T-helper 2 cell treated with Interferon-gamma antibody and Interleukin-4, amounts not matched to agents 5 μg/mL and 100 μg/mL, for 36 hours (primary cell): ENCODE measurements at places on chromosomes 13 and 19.

DNA sequence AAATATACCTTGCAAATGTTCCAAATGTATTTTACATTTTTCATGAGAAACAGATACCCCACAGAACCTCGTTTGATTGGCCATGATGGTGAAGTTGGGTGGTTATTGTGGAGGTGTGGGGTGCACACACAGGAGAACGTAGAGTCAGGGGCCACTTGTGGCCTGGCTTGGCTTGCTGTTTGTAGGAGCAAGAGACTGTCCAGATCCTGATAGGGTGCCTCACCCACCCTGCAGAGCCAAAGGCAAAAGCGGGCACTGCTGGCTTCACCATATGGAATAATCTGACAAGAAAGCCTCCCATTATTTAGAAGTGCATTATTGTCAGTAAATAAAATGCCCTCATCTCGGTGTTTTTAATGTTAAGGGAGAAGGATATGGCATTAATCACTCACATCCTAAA, 330.2 kb downstream of the TEX29 start:
- DNase-seq = no peak

GRCh38 chr13:30856005-30856790, 49.9 kb upstream of the MEDAG start:
- no peak for DNase-seq

DNA sequence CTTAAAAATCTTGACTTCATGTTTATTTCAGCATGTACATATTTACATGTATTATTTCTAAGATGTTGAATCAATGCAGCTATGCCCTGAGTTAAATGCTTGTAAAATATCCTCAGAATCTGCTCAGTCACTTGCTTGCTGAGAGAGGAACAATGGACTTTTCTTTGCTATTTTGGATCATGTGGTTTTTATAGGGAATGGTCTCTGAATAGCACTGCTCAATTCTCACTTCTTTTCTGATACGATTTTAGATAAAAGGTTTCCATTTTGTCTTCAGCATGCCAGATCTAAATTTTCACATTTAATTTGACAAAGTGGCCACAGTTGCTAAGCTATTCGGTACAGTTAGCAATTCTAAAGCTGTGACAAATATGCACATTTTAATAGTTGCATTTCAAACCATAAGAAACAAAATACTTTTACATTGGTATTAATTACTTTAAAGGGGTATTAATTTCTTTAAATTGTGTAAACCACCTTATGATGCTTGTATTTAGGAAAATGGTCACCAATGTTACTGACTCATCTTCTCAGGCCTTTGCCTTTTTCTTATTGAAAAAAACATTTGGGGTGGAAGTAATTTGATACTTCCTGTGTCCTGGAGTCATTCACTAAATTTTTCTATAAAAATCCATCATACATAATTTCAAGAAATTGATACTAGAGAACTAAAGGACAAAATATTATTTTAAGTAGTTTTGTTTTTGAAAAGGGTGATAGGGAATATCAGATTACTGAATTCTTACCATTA, 113.5 kb downstream of the MYO16 start:
- DNase-seq = no peak

DNA sequence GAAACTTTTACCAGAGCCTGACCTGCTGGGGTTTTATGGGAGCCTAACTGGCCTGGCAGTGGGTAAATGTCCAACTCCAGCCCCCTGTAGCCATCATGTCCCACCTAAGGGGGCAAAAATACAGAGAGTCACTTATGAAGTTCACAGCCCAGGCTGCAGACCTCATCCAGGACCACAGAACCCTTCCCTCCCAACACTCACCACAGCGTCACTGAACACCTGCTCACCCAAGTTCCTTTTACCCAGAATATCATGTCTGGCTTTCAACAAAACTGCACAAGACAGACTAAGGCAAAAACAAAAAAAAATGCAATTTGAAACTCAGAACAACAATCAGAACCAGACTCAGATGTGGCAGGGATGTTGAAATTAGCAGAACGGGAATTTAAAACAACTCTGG, 6.4 kb downstream of the CEACAM3 start:
- no peak for DNase-seq

DNA sequence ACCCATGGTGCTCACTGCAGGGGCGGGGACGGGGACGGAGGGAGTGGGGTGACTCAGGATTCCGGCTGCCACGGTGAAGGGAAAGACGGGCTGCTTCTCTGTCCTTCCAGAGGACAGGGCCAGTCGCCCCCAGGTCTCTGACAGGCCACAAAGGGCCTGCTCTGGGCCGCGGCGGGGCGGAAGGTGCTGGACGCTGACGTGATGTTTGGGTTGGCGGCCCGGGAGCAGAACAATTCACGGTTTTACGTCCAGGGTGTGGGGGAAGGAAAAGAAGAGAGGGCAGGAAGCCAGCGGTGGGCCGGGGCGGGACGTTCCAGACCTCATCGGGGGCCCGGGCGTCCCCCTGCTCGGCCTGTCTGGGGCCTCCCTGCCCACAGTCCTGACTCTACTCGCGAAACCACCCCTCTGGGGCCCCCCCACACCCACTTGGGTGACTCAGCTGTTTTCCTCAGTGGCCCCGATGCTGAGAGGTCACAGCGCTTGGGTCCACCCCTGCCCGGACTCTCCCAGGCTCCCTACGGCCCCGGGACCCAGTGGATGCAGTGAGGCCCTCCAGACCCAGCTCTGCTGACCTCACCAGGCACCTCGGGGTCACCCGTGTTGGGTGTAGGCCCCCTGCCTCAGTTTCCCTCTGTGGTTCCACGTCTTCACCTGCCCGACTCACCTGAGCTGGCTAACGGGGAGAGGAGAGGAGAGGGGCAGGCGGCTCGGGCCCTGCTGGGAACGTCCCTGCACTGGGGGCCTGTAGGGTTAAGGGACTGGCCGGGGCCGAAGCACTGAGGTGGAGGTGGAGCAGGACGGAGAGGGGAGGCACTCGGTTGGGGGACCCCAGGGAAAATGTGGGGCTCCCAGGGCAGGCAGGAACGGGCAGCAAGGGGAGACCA, 29.2 kb downstream of the PIP5K1C start:
- DNase-seq = peak; percentile 64

DNA sequence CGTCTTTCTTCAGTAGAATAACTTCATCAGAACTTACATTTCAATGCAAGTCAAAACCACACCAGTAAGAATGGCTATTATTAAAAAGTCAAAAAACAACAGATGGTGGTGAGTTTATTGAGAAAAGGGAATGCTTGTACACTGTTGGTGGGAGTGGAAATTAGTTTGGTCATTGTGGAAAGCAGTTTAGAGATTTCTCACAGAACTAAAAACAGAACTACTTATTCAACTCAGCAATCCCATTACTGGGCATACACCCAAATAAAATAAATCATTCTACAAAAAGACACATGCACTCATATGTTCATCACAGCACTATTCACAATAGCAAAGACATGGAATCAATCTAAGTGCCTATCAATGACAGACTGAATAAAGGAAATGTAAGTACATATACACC, 231.2 kb downstream of the NHLRC3 start:
- DNase-seq = no peak

DNA sequence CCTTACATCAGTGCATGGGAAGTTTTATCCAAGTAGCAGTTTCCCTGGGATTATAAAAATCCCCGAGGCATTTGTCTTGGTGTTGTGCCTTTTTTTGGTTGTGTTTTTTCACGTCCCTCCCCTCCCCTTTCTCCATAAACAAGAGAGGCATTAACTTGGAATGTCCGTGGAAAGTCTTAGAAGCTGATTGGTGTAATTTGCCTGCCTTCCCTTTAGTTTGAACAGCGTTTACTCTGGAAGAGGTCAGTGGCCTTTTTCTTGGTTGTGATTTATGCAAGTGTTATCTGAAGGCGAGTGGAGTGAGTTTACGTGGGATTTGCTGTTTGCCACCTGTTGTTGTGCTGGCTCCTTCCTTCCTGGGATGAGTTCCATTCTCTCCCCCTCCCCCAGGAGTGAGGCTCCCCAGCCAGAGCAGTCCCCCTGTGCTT, 7.2 kb downstream of the ACTN4 start:
- DNase-seq = no peak

GRCh38 chr19:29908963-29909944, 32.8 kb upstream of the URI1 start:
- DNase-seq = no peak

- peak; percentile 50 for DNase-seq
Measured at GRCh38 chr19:15464394-15465385, at the start of gene RASAL3. RASAL3 (minus strand) TSS chr19:15464544; CDS start chr19:15464358, 186 bp downstream.

DNA sequence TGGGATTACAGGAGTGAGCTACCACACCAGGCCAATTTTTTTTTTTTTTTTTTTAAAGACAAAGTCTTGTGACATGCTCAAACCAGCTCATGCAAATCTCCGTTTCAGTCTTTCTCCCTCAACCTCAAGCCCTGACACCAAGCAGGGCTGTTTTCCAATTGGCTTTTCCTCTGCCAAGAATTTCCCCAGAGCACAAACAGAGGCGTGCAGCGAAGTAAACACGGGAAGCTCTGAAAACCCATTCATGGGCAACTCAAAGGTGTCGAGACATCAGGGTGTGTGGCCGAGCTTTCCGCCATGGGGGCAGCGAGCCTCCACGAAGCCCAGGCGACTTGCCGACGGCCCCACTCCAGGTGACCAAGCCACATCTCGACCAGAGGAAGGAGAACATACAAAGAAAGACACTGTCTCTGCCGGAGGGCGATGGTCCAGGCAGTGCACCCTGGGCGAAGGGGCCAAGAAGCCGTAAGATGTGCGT, 70.0 kb downstream of the INSR start:
- no peak for DNase-seq

DNA sequence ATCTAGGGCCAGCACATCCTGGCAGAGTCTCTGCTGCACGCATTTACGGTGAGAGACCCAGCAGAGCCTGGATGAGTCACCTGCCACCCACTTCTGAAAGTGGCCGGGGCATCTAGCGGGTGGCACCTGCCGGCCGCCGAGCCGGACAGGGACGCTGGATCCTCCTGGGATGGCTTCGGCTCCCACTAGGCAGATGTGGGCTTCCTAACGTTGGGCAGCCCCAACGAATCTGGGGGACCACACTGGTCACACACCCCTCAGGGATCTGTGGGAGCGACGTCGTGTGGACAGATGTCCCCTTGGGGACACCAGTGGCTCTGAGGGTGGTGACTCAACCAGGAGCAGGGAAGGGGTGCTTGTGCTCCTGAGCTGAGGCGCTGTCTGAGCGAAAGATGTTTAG, 32.2 kb downstream of the TMEM255B start:
- DNase-seq = no peak

DNA sequence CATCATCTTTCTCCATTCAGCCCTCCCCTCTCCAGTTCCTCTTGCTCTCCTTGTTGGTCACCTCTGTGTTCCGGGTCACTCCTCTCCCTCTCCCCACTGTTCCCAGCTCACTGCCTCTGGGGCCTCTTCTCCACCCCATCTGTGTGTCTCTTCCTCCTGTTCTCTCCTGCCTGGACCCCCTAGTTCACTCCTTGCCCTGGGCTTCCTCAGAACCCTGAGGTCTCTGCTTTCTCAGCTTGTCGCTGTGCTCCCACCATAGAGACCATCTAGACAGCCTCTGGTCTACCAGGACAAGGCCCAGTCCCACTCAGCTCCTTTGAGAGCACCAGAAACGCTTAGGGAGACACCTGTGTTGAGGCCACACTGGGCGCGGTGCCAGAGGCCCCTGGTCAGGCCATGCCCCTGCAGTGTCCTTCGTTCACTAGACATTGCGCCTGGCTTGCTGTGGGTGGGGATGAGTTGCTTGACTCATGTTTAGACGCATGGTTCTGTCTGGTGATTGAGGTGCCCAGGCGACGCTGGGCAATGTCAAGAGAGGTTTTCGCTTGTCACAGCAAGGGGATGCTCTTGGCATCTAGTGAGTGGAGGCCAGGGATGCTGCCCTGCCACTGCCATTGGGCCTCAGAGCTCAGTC, 4.8 kb downstream of the LENG9 start:
- no peak for DNase-seq

GRCh38 chr13:24178847-24179485, 18.4 kb downstream of the SPATA13 start:
- DNase-seq = no peak

GRCh38 chr19:3285647-3286176, 61.3 kb downstream of the CELF5 start:
- no peak for DNase-seq

GRCh38 chr19:40413291-40413845, at the start of gene PRX:
PRX (minus strand) TSS chr19:40413378; CDS start chr19:40407932, 5,446 bp downstream.
- no peak for DNase-seq

DNA sequence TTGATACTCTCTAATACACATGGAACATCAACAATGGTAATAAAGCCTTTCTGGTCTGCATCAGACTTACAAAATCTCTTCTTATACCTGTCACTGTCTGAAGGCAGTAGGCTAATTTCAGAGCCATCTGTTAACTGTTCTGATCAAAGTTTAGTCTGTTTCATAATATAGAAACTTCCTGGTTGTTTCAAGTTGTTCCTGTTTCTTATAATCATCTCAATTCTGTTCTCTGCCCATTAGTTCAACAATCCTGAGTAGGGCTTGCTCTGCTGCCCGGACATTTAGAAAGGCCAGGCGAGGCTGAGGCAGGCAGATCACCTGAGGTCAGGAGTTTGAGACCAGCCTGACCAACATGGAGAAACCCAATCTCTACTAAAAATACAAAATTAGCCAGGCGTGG, 5.4 kb upstream of the ZSCAN5A start:
- DNase-seq = no peak

DNA sequence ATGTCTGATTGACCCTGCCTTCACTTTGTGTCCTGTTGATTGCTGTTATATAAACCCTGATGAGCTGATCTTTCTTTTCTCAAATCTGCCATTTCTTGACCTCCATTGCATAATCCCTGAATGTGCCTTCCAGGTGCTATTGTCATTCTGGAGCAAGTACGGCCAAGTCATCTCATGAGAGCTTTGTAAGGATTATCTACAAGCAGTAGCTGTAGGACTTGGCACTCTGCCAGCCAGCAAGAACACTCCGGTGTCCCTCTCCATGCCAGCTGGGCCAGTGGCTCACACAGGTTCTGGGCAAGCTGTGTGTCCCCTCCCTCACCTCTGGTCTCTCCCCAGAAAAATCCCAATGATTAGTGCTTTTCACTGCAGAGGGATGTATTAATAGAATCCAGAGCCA, 348.1 kb downstream of the FOXO1 start:
- DNase-seq = no peak

DNA sequence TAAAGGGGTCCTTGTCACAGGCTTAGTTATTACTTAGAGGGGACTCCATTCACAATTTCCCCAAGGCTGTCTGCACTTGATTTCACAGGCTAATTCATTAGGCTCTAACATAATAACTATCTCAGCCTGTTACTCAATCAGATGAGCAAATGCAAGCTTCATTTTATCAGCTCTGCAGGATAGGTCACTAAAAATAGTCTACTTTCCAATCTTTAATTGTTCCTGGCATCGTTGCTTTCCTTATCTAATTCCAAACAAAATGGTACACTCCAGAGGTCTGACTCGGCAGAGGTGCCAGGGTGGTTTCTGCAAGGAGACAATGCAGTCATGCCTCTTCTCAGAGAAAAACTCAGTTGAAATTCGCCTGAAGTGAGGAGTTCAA, 69.7 kb upstream of the SLC15A1 start:
- DNase-seq = no peak
